ENCODE measurements at places on chromosomes 4 and X.
A peak's percentile ranks its signal among the peaks of the same experiment; 100 is the strongest.

DNA sequence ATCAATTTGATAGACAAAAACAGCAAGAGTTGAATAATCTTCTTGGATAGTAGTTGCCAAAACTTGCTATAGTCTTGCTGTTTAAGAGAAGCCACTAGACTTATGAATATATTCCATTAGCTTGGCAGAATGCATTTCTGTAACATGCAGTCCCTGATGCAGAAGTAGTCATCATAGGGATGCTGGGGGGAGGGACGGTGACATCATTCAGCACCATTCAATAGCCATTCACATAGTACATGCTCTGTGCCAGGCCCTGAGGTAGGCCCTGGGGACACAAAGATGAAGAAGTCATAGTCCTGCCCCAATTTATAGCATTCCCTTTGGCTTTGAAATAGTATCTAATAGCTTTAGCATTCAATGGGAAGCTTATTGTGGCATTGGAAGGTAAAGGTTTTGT, 185.5 kb upstream of the AFF2 start:
- no peak for DNase-seq

DNA sequence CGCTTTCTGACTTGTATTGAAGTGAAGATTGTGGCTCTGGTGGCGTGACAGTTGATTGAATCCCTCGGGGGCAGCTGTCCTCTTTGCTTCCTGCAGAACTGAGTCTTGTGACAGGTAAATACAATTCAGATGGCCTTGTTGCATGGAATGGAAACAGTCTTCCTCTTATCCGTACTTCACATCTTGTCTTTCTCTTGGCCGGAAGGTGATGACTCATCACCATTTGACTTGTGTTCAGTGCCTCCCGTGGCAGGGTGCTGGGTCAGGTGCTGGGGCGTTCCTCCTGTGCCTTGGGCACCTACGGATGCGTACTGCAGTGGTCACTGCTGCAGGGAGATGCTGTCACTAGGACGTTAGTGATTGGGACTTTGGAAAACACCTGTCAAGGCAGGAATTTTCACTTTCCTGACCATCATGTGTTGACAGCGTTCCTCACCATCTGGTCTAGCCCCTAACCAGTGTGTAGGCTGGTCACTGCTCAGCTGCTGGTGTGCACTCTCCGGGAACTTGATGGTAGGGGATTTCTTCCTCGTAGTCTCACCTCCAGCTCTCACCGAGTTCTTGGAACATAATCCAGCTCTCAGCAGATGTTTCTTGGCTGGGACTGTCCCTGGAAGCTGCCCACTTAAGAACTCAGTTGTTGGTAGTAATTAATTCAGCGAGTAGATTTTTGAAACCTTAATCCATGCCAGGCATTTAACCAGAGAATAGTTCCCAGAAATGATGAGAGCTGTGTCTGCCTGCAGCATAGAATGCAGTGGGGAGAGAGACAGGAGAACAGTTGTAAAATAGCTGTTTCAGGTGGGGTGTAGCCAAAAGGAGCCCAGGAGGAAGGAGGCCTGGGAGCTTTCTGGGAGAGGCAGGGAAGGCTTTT, 7.2 kb downstream of the TBC1D14 start:
- no peak for DNase-seq

DNA sequence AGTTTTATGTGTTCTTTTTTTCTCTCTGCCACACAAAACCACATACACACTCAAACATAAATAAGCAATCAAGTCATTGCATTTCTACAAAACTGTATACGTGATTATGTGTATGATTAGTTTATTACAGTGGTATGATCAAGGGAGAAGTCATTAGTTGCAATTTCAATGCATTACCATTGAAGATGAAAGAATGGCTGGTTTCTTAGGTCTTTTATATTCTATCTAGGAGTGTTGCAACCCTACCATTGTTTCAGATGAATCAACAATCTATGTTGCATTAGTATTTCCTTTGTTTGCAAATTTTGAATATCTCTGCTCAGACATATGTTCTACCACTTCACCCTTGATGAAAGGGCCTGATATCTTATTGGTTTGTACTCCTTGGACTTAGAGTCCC, 6.8 kb downstream of the ANXA3 start:
- no peak for DNase-seq

GRCh38 chrX:10612215-10612614, 8.2 kb downstream of the MID1 start:
- no peak for DNase-seq

GRCh38 chr4:152090543-152090942, 329.7 kb upstream of the GATB start:
- peak; percentile 34 for DNase-seq

- DNase-seq, result no peak
Observed at GRCh38 chr4:150960818-150961217, 54.3 kb downstream of the LRBA start.

DNA sequence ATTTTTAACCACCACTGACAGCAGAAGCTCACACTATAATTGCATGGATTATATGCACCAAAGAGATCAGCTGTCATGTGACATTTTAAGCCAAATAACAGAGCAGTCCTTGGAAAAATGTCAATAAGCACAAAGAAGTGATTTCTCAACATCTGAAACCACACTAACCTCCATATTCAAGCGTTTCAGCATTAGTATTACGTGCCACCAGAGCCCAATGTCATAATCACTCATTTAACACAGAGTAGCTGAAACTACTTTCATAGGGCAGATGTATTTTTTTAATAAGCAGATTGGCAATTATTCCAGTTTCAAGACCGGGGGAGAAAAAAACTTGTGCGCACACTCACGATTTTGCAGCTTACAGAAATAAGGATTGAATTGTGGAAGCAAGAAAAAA, 76.6 kb downstream of the SH3KBP1 start:
- DNase-seq, result peak; percentile 47

DNA sequence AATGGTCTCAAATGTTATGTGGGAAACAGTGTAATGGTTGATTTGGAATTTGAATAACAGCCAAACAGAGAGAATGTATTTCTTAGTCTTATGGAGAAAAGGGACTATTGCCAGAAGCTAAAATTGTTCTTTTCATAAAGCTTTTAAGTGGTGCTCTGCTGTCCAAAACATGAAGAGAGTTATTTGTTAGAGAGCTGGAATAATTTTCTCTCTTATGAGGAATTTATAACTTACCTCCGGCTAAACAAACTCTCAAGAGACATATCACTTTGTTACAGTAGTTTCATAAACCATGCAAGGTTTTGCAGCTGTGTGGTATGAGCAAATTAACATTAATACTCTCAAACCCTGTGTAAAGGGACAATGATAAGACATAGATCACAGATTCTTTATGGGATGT, 28.6 kb downstream of the SULT1B1 start:
- no peak for DNase-seq
